ENCODE measurements at places on chromosomes 1 and 21.
A peak's percentile ranks its signal among the peaks of the same experiment; 100 is the strongest.

GRCh38 chr1:77060000-77060399 is 159.2 kb downstream of the PIGK start:
- no peak for DNase-seq

DNA sequence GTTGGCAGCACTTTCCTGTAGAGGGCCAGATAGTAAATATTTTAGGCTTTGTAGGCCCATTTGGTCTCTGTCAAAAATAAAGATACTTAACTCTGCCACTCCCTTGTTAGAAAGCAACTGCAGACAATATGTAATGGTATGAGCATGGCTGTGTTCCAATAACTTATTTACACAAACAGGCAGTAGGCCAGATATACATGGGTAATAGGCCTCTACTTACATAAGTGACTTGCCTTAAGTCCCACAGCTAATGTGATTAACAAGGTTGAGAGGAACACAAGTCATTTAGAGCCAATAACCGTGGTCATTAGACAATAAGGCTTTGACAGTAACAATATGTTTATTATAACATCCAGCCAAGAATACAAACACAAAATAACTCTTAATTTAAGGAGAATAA is 17.4 kb downstream of the CCT8 start:
- DNase-seq = no peak

DNA sequence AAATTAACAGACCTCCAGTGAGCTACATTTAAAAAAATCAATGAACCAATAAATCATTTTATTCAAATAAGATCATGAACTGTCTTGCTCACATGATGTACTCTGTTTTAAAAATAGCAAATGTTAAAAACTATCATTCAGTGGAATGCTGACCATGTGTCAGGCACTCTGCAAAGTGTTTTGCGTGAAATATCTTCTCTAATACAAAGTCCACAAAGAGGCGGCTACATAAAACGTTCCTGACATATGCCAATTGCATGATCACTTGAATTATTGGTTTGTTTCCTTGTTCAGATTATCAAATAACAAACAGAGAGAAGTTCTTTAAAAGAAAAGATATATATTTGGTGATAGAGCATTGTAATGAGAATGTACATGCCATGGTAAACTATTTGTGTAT is 10.7 kb downstream of the FMO2 start:
- no peak for DNase-seq

DNA sequence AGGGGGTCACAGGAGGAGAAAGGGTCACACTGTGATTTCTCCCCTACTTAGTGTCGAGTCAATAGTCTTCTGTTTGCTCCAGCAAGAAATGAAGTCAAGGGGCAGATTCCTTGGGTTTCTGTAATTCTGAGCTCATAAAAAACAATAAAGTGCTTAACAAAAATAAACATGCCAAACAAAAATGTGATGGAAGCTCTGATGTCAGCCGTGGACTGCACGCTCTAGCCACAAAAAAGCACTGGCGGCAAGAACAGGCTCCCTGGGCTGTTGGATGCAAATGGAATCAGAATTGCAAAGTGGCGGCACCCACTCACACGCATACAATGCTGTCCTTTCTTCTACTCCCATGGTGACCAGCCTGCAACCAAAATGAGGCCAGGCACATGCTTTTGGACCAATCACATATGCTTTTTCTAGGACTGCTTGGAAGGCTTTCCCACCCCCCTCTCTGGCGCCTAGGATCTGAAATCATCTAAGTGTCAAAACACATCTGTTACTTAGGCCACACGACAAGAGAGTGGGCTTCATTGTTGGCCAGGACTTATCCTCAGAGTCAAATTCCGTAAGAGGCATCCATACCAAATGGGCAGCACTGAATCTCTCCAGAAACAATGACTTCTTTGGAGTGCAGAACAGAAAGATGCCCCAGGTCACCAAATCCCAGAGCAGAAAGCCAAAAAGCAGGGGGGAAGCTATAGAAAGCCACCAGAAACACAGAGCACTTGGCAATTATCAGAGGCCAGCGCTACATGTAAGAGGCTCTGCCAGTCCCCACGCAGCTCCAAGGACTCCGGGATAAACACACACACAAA is 9.2 kb downstream of the C1orf198 start:
- DNase-seq = no peak

- DNase-seq = no peak
Measured at GRCh38 chr21:33067457-33067856, 2.5 kb upstream of the OLIG1 start.

- DNase-seq = no peak
Measured at GRCh38 chr1:58811303-58811702, 27.5 kb upstream of the JUN start.

DNA sequence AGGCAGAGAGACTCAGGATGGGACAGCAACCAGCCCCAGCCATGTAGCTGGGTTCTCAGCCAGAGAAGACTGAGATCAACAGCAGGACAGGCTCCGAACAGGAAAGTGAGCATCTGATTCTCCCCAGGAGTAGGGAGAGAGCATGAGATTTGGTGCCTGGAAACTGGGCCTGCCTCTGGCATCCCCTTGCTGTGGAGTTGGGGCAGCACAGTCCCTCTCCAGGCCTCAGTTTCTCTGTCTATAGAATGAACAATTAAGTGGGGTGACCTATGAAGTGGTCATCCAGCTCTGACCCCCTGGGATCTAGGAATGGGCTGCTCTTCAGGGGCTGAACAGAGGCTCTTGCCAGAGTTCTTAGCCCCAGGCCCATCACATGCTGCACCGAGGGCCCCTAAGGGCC is 55.6 kb downstream of the KLHDC7A start:
- DNase-seq = no peak

- DNase-seq = peak; percentile 54
Measured at GRCh38 chr1:165289556-165289955, 67.0 kb downstream of the LMX1A start.

DNA sequence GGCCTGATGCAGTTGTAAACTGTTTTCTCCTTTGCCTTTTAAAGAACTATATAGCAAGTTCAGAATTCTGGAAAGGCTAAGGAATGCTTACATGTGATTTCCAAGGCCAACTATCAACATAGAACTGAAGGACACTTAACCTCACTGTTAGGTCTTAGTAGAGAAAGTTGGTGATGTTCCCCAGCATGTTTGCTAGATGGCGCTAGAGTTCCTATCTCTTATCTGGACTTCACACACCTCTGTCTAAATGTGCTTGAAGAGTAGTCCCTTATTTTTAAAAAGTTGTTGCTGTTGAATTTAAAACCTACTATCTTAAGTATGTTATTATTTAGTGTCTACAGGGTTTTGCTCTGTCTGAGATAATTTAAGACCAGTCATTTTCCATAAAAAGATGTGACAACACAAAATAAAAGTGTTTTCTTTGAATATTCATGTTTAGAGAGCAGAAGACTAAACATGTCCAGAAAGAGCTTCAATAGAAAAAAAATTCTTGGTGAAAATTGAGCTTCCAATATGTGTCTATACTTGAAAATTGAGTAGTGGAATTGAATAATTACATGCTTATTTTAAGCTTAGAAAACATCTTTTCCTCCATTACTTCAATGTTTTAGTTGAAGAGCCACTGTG is 237.3 kb downstream of the S1PR1 start:
- DNase-seq = no peak

- no peak for DNase-seq
Measured at GRCh38 chr21:38825269-38825668, 19.5 kb downstream of the ETS2 start.

GRCh38 chr1:108962681-108963051 is 618 bp downstream of the CLCC1 start:
- DNase-seq = peak; percentile 4

DNA sequence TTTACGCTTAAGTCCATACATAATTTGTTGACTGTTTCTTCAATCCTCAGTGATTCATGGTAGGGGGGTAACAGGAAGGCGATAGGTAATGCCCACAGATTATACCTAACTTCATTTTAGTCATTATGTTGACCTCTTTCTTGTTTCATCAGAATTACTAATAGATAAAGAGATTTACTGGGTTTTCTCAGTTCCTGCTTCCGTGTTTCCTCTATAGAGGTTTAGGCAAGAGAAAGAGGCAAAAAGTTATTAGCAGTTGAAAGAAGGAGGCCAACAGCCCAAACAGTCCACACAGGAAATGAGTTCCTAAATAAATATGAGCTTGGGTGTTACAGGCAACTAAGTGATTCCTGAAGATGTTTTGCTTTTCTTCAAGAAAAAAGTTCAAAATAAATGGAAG is 17.9 kb upstream of the CLCA1 start:
- DNase-seq = no peak

DNA sequence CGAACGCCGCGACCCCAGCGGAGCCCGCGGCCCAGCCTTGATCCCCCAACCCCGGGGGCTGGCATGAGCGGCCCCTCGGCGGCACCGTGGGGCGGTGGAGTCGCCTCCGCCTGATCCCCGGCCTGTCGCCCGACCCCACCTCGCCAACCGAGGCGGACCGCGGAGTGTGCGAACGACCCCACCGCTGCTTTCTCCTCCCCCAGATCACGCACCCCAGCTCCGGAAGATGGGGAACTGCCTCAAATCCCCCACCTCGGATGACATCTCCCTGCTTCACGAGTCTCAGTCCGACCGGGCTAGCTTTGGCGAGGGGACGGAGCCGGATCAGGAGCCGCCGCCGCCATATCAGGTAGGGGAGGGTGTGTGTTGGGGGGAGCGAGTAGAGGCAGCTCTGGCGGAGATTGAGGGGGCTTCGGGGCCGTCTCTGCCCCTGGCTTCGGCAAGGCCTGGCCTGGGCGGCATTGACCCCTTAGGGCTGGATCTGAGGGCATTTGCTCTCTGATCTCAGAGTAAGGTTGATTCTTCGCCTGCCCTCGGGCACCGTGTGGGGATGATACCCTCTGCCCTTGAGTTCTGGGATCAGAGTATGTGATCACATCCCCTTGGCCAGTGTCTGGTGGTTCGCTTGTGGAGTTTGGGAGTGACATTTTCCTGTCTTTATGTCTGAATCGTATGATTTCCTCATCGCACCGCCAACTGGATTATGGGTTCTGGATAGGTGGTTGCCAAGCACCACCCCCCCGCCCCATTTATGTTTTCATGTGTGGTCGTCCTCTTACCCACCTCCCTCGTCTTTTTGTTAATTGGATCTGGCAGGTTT is 668 bp downstream of the RNF11 start:
- DNase-seq = peak; percentile 3

GRCh38 chr1:227666286-227666685 is 68.8 kb downstream of the JMJD4 start:
- DNase-seq = no peak

DNA sequence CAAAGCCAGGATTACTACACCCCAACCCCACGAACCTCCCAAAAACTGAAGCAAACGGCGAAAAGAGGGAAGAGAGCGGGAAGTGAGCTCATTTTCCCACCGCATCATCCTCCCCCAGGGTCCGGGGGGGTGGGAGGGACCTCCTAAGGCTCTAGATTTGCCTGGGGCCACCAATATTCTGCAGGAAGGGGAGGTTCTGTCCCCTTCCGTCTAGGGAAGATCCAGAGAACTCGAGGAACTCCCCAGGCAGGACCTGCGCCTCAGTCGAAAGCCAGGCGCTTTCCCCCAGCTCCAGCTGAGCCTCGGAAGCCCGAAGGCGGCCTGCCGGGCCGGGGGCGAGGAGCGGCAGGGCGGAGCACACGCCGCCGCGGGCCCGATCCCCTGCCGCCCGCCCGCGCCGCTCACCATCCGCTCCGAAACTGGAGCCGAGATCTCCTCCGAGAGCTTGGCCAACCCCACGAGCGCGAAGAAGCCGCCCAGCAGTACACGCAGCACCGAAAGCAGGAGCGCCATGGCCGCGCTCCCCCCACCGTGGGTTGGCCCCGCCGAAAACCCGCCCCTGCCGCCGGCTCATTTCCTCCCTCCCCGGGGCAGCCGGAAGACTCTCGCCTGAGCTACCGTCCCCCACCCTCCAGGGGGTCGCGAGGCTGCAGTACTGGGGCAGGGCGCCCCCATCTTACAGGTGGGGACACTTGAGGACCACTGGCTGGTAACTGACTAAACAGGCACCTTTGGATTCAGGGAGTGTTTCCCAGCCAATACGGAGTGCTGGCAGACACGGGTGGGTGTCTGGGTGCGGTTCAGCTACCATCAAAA is at the start of gene TMEM35B:
Gene TMEM35B (minus strand): TSS at position 555 of the 816 bp plus-strand sequence. CDS start 42 bp downstream, at position 513.
- DNase-seq = peak; percentile 23

- no peak for DNase-seq
Measured at GRCh38 chr1:231923491-231924041, 297.0 kb downstream of the DISC1 start.

GRCh38 chr1:97364086-97364485 is 556.7 kb downstream of the DPYD start:
- DNase-seq = no peak

GRCh38 chr1:18217398-18218043 is 109.9 kb downstream of the IGSF21 start:
- no peak for DNase-seq

GRCh38 chr21:15353546-15353945 is 288.7 kb upstream of the NRIP1 start:
- no peak for DNase-seq

DNA sequence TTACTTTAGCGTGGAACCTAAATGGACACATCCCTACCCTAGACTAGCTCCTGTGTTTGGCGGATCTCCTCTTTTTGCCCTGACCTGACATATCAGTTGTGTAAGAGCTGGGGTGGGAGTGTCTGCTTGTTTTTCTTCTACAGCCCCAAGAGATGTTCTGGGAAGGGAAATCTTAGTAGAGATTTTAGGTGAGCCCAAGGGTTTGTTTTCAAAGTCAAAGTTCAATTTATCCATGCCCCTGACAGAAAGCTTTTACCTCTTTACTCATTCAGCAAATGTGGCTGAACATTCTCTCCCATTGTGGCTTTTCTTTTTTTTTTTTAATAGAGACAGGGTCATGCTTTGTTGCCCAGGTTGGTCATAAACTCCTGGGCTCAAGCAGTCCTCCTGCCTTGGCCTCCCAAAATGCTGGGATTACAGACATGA is 7.3 kb upstream of the TARS2 start:
- DNase-seq = no peak

DNA sequence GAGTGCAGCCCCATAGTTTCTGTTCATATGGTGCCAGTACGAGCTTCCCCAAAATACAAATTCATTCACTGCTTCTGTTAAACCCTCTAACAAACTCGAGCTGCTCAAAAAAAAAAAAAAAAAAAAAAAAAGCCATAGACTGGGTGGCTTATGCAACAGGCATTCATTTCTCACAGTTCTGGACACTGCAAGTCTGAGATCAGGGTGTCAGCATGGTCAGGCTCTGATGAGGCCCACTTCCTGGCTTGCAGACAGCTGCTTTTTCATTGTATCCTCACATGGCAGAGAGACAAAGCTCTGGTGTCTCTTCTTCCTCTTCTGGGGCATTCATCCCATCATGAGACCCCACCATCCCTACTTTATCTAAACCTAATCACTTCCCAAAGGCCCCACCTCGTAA is 121.6 kb downstream of the PTBP2 start:
- DNase-seq = no peak

All from NCI-H2171 (cell line).